ENCODE measurements at places on chromosomes 7 and 10.

GRCh38 chr10:30536578-30536977, 93.0 kb downstream of the LYZL2 start:
- DNase-seq, result no peak

- no peak for DNase-seq
Measured at GRCh38 chr10:3777981-3778691, 6.9 kb downstream of the KLF6 start.

DNA sequence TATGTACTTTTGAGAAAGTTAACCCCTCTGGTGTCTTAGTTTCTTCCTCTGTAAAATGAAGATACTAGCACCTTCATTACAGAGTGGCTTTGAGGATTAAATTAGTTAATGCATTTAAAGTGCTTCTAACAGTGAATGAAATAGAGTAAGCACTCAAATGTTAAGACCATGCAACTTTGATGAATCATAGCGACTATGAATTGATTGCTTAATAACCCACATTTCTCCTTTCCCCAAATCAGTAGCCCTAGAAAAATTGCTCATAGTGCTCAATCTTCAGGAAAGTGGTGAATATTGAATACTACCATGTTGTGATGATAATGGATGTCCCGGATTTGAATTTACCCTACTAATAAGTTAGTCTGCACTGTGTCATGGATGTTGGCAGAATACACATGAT, 48.1 kb downstream of the CD36 start:
- DNase-seq, result no peak

GRCh38 chr10:114458955-114459354, 54.7 kb upstream of the AFAP1L2 start:
- DNase-seq, result no peak

DNA sequence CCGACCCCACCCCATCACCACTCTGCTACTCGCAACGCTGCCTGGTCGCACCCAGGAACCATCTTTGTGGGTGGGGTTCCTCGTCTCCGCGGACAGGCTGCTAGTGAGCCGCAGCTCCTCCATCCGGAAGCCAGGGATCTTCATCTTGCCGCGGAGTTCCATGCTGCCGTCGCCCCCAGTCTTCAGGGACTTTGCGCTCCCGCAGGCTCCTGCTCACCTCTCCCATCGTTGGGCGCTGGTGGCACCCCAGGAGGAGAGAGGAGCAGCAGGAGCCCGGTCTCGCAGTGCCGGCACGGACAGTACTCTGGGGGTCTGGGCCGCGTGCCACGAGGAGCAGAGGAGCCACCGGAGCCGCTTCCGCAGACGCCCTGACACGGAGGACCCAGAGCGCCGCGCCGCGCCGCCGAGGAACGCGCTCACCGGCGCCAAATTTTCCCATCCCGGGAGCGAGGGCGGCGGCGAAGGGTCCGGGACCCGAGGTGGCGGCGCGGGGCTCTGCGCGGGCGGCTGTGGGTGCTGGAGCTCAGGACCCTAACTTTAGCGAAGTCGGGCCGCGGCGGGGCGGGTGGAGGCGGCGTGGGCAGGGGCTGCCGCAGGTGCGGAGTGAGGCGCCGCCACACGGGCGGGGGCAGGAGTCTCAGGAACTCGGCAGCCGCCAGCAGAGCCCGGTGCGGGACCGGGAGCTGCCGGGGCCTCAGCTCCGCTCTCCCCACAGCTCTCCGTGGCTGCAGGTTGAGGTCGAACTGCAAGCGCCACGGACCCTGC, 750.1 kb upstream of the SORCS1 start:
- no peak for DNase-seq

- no peak for DNase-seq
Measured at GRCh38 chr10:48763403-48763965, 78.8 kb downstream of the WDFY4 start.

DNA sequence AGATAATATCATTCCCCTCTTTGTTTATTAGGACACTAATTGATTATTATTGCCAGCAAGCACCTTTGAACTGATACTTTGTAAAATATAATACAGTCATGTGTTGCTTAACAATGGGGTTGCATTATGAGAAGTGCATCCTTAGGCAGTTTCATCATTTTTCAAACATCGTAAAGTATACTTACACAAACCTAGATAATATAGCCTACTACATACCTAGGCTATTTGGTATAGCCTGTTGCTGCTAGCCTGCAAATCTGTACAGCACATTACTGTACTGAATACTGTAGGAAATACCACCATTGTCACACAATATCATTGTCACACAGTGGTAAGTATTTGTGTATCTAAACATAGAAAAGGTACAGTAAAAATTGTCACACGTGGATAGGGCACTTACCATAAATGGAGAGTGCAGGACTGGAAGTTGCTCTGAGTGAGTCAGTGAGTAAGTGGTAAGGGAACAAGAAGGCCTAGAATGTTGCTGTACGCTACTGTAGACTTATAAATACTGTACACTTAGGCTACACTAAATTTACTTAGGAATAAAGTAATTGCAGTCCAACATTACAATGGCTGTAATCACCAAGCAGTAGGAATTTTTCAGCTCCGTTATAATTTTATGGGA, 70.7 kb downstream of the LCOR start:
- no peak for DNase-seq

- DNase-seq, result no peak
Measured at GRCh38 chr7:127809261-127809702, 157.3 kb downstream of the SND1 start.

- DNase-seq, result no peak
Measured at GRCh38 chr10:129832573-129833467, 131.3 kb downstream of the EBF3 start.

DNA sequence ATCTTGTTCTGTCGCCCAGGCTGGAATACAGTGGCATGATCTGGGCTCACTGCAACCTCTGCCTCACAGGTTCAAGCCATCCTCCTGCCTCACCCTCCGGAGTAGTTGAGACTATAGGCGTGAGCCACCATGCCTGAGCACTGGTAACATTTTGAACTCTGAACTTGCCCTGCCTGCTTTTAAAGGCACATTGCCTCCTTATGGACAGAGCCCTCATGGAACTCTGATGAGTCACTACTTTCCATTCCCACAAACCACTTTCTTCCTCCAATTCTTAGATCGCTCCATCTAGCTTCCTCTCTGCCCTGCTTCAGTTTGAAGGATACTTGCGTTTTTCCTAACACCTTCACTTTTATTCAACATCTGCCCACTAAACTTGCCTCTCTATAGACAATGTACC, 38.1 kb downstream of the PRPS1L1 start:
- DNase-seq, result no peak

- DNase-seq, result no peak
Measured at GRCh38 chr10:29386342-29386999, 97.6 kb downstream of the LYZL1 start.

DNA sequence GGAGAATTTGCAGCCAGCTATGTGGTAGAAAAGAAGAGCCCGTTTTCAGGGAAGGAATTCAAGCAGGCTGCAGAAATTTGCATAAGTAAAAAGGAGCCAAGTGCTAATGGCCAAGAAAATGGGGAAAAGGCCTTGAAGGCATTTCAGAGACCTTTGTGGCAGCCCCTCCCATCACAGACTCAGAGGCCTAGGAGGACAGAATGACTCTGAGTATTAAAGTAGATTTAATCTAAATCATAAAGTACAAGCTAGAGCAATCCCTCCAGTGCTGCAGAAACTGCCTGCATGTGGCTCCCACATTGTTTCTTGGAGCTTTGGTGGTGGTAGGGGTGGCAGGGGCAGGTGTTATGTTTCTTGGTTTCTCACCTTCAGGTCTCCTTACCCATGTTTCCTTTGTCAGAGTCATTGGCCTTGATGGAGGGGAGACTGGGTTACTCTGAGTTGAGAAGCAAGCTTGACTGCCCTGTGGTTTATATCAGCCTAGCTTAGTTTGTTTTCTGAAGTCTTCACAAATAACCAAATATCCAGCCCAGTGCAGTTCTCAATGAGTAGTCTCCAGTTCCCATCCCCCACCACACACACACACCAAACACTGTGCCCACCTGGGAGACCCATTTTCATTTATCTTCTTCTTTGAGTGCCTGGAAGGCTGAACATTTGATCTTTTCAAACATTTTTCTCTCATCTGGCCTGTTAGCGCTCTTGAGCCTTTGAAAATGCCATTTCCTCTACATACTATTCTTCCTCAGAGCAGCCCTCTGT, 34.5 kb downstream of the ITPRIP start:
- no peak for DNase-seq

- DNase-seq, result peak; percentile 73
Measured at GRCh38 chr7:157907091-157907490, 570.3 kb downstream of the DNAJB6 start.

- DNase-seq, result no peak
Measured at GRCh38 chr7:26372249-26372648, 80.6 kb downstream of the SNX10 start.

- no peak for DNase-seq
Measured at GRCh38 chr7:22668971-22669401, 58.0 kb upstream of the IL6 start.

DNA sequence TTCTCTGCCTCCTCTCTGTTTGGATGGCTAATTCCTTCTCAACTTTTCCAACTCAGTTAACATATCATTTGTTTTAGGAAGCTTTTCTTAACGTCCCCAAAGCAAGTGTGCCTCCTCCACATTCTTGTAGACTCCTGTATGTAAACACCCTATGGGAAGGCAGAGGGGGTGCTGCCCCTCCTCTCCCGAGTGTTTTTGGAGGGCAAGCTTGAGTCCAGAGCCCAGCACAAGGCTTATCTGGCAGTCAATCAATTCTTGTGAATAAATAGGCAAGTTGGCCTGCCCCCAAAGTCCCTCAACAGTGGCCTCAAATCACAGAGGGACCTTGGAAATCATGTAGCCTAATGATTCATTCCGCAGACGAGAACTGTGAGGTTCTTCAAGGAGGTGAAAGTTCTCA, 305.6 kb downstream of the RPS24 start:
- no peak for DNase-seq

- DNase-seq, result no peak
Measured at GRCh38 chr7:158453663-158454062, 134.0 kb downstream of the PTPRN2 start.

DNA sequence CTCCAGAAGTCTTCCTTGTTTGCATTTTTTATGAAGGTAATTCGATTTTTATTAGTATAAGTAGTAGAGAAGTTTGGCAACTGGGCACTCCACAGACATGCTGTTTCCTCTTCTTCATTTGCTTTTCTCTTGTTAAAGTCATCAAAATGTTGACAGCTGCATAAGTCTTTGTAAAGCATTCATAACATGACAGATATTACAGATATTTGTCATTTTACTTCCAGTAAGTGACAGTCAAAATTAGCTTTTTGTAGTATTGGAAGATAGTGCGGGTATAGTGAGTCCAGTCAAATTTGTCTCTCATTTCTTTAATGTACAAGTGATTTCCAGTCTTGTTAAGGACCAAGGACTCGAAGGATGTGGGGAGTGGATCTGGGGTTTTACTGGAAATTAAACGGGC, 247.1 kb downstream of the LRMDA start:
- no peak for DNase-seq

- DNase-seq, result peak; percentile 97
Measured at GRCh38 chr10:13586676-13587355, at the start of gene PRPF18. Gene PRPF18, plus strand, starts transcription at chr10:13586965. Its CDS starts 122 bp downstream, at chr10:13587087.

DNA sequence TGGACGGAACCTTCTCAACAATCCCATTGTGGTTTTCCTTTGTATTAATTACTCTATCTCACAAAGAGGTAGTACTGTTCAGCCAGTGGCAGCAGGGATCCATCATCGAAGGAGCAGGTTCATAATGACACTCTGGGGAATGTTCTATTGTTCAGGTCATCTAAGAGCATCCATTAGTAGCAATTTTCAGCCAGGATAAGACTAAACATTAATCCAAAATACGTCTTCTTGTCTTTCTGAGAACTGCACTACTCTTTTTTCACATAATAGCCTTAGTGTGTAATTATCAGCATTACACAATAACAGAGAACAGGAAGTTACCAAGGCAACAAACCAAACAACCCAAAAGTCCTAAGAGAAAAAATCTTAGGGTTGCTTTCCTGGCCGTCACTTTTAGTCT, 259.5 kb upstream of the VWC2 start:
- no peak for DNase-seq

DNA sequence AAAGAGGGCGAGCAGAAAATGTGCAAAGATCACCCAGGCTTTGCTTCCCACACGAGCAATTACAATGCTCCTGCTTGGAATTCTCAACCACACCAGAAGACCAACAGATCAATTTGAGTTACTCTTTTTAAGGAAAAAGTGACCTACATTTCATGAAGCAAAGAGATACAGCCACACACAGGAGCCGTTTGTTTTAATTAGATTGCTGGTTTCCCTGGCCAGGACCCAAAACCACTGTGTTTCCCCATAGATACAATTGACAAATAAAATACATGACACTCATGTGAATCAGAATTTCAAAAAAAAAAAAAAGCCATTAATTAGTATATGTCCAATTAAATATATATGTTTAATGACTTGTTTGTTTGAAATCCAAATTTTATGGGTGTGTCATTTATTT, 458.3 kb downstream of the PLXDC2 start:
- no peak for DNase-seq

GRCh38 chr7:153383781-153384180, 624.2 kb downstream of the ACTR3B start:
- no peak for DNase-seq

GRCh38 chr7:2287745-2288144, 26.5 kb downstream of the SNX8 start:
- DNase-seq, result no peak

Measured in chondrocyte (in vitro differentiated cells).